ENCODE measurements at places on chromosomes 11 and 22.

- no peak for DNase-seq
Observed at GRCh38 chr22:41943661-41944209, 3.2 kb downstream of the CENPM start.

DNA sequence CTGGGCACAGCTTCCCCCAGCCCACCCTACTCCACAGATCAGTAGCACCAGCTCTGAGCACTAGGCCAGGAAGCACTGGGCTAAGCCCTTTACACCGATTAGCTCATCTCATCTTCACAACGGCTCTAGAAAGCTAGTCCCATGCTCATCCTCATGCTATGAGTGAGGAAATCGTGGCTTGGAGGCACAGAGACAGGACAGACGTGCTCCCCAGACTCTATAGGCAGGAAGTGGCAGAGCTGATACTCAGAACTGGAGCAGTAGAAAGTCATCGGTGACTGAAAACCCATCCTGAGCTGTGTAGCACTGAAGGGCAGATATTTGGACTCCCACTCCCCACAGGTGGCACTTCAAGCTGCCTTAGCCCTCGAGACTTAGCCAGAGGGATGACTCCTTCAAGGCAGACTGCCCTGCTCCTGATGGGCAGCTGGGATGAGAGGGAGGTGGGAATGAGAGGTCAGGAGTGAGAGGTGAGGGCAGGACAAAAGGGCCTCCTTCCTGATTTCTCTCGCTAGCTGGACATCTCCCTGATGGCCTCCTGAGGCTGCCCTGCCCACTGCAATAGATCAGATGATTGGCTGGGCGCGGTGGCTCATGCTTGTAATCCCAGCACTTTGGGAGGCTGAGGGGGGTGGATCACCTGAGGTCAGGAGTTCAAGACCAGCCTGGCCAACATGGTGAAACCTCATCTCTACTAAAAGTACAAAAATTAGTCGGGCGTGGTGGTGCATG lies 9.7 kb downstream of the CD5 start:
- DNase-seq, result peak; percentile 28

GRCh38 chr11:35214792-35215193 lies 75.8 kb downstream of the CD44 start:
- peak; percentile 47 for DNase-seq

DNA sequence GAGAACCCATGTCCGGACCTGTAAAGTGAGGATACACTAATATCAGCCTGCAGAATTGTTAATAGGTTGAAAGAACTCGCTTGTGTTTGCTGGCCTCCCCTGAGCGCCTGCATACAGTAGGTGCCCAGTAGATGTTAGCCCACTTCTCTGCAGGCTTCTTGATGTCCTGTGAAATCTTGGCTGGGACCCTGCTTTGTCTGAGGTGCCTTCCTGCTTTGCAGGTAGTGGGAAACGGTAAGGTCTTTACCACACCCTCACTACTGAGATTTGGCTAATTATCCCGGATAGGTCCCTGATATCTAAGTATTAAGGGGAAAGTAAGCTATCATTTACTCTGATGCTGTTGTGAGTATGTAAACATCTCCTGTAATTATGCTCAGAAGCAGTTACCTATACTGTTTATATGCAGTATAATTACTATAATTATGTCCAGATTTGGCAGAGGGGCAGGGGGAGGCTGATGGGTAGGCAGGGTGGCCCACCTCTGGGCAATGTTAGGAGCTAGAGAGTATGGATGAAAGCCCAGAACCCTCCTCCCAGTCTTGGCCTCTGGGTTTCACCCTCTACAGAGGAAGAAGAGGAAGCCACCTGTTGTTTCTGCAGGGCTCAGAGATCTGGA lies 1.2 kb upstream of the ARRB1 start:
- no peak for DNase-seq

- peak; percentile 29 for DNase-seq
Observed at GRCh38 chr22:35150183-35151107, 84.5 kb downstream of the ISX start.

DNA sequence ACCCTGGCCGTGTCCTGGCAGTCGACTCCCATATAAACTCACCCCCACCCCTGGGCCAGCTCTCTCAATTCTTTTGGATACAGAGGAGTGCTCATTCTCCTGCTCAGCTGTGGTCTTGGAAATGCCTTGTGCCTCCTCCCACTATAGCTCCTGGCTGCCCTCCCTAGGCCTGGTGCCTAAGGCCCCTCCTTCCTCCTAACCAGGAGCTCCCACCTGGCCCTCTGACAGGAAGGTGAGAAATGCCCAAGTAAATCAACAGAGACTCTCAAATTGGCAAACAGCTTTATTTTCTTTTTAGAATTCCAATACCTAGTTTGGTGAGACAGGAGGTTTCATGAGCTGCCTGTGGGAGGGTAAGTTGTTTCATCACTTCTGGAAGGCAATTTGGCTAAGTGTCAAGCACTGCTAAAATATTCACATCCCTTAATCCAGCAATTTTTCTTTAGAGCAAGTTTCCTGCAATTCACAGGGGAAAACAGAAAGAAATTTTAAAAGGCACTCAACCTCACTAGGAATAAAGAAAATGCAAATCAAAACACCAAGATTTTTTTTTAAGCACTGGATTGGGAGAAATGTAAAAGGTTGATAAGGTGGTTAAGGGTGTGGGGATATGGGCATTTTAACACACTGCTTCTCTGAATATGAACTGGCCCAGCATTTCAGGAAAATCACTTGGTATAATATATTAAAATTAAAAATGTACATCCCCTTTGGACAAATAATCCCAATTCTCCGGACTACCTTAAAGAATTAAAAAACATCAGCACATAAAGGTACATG lies 209.7 kb upstream of the ARHGAP20 start:
- no peak for DNase-seq
